ENCODE measurements at places on chromosomes 11 and 22.
A peak's percentile ranks its signal among the peaks of the same experiment; 100 is the strongest.

- no peak for DNase-seq
Measured at GRCh38 chr11:34134765-34135164, 29.3 kb downstream of the NAT10 start.

DNA sequence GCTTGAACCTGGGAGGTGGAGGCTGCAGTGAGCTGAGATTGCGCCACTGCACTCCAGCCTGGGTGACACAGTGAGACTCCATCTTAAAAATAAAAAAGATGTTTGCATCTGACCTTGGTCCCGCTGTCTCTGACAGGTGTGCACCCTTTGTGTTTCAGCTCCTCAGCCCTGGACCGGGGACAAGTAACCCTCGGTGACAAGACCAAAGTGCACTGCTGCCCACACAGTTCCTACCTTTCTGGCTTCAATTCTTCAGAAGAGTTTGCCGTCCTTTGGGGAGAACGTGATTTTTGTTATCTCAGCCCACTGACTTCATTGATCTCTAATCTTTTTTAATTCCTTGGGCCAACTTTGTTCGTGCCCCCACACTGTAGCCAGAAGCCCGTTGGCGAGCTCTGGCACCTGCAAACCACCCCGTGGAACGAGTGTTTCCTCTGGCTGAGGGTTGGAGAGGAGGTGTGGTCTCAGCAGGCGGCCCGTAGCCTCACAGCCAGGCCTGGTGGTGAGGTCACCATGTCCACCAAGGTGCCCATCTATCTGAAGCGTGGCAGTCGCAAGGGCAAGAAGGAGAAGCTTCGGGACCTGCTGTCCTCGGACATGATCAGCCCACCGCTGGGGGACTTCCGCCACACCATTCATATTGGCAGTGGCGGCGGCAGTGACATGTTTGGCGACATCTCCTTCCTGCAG is 5.9 kb downstream of the CDC42EP2 start:
- no peak for DNase-seq

- no peak for DNase-seq
Measured at GRCh38 chr11:111739299-111739698, 26.9 kb downstream of the PPP2R1B start.

DNA sequence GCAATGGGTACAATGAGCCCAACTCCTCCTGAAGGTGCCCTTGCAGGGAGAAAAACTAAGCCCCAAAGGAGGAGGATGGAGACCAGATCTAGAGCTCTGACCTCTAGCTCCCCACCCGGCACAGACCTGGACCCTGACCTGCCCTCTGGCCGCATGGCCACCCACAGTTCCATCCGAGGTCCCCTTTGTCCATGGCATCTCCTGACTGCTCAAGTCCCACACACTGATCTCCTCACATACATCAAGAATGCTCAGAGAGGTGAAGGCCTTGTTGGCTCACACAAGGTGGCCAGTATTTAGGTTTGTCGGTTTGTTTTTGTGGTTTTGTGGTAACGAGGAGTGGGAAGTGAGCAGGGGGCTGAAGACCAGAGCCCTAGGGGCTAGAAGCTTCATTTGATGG is 423.5 kb upstream of the B3GAT1 start:
- no peak for DNase-seq

DNA sequence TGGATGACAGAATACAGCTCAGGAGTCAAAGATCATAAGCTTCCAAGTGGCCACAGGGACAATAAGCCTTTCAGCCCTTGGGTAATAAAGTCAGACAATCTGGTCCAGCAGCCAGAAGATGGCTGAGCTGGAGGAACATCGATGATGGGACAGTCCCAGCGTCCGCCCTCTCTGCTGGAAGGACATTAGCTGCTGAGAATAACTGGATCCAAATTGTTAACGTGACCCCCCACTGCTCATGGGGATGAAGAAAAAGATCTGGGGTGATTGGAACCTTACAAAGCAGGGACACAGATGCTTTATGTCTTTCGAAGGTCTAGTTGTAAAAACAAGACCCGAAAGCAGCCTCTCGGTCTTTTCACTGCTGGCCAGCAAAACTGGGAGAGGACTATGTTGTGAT is 71.0 kb downstream of the IGLL5 start:
- DNase-seq: no peak

DNA sequence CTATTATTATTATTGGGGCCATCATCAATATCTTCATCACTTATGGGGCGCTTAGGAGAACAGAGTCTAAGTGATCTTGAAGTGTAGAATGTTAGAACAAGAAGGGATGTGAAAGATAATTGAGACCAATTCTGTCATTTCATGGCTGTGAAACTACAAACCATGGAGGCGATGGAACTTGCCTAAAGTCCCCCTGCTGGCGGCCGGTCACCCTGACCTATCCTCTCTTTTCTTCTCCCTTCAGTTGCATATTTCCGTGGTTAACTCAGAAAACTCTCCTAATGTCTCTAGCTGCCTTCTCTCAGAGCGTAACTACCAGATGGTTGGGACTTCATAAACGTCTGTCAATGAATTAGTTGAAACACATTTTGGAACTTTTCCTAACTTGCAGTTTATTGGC is 6.6 kb upstream of the OR4B1 start:
- no peak for DNase-seq

DNA sequence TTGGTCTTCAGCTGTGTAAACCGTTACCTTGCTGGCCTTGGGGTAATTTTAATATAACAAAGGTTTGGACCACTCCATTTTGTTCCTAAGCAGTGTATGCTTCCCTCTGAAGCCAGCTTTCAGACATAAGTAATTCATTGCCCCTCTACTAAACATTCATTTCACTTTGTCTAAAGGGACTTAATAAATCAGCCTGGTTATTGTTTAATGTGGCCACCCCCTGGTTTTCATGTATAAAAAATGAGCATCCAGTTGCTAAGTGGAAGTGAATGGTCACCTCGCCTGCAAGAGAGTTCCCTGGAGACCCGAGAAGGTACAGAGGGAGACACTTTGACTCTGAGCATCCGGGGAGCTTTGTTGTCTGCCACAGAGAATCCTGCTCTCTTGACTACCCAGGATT is 3.9 kb downstream of the ABTB2 start:
- DNase-seq: no peak

DNA sequence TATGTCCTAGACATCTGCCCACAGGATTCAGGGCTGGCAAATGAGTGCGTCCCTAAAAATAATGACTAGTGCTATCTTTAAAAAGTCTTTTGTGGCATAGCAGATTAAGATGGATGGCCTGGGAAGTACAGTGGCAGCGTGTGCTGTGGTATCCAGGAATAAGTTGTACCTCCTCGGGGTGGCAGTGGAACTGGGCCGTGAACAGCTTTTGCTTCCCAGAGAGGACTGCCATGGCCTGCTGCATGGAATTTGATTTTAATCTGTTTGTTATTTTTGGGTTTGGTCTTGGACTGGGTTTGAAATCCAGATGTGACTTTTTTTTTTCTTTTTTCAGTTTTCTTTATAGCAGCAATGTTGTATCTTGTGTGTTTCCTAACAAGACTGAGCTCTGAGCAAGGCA is 71.3 kb upstream of the PARVG start:
- DNase-seq: no peak

DNA sequence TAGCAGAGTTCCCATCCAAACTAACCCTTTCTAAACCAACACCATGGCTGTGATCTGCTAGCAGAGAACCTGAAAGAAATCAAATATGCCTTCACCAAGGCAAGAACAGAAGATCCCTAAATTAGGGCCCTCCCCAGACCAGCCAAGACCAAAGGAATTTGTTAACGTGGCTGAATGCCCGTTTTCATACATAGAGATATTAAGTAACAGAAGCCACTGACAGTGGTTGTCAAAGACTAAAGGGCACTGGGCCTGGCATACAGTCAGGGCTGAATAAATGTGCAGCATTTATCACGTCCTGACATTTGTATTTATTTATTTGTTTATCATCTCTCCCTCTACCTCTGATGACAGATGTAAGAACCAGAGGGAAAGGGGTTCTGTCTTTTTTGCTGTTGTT is 271.8 kb downstream of the LARGE1 start:
- DNase-seq: no peak

- no peak for DNase-seq
Measured at GRCh38 chr22:50250555-50251476, at the start of gene HDAC10. Gene HDAC10 (minus strand): TSS chr22:50251265. CDS start chr22:50251032, 233 bp downstream.

GRCh38 chr11:65851811-65852507 is 6.0 kb downstream of the CFL1 start:
- DNase-seq: no peak

- DNase-seq: peak; percentile 79
Measured at GRCh38 chr11:62612366-62613290, at the start of the genes EML3 and ROM1. Gene EML3 (minus strand): TSS chr11:62612775. CDS start chr11:62612457, 318 bp downstream. Gene ROM1 (plus strand): TSS chr11:62613257. CDS start chr11:62613282, 25 bp downstream.
